Stimulated activated CD4-positive, alpha-beta T cell treated with anti-CD3 and anti-CD28 coated beads, Interleukin-2, amount 100 ng/mL, for 24 hours (primary cell): ENCODE measurements at places on chromosomes 7 and 10.

DNA sequence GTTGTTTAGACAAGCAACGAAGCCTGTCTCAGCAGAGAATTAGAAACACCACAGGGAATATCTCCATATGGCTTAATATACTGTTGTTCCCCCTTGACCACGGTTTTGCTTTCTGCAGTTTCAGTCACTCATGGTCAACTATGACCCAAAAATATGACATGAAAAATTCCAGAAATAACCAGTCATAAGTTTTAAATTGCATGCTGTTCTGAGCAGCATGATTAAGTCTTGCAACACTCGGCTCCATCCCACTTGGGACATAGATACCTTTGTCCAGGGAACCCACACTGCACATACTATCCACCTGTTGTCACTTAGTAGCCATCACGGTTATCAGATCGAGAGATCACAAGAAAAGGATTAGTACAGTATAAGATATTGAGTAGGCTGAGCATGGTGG lies 60.7 kb upstream of the FOXK1 start:
- no peak for DNase-seq

GRCh38 chr7:42453931-42454361 lies 216.9 kb upstream of the GLI3 start:
- DNase-seq, result no peak

- DNase-seq, result no peak
Observed at GRCh38 chr10:35251373-35252100, 84.8 kb upstream of the CCNY start.

GRCh38 chr7:102434039-102434486 lies 688 bp downstream of the ORAI2 start:
- peak; percentile 37 for DNase-seq

GRCh38 chr10:80191589-80192270 lies 13.6 kb downstream of the ANXA11 start:
- no peak for DNase-seq

GRCh38 chr10:78529262-78529661 lies 495.6 kb downstream of the RPS24 start:
- DNase-seq, result no peak

DNA sequence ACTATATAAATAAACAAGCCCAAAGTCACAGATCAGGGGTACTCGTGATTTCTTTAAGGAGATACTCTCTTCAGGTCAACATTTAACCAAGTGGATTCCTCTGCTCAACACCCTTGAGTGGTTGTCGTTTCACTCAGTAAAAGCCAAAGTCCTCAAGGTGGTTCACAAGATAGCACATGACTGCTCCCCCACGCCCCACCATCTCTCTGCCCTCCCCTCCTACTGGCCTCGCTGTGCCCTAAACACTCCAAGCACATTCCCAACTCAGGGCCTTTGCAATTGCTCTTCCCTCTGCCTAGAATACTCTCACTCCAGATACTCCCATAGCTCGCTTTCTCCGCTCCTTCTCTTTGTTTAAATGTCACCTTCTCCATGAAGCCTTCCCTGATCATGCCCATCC lies 72.1 kb upstream of the FHIP2A start:
- no peak for DNase-seq

DNA sequence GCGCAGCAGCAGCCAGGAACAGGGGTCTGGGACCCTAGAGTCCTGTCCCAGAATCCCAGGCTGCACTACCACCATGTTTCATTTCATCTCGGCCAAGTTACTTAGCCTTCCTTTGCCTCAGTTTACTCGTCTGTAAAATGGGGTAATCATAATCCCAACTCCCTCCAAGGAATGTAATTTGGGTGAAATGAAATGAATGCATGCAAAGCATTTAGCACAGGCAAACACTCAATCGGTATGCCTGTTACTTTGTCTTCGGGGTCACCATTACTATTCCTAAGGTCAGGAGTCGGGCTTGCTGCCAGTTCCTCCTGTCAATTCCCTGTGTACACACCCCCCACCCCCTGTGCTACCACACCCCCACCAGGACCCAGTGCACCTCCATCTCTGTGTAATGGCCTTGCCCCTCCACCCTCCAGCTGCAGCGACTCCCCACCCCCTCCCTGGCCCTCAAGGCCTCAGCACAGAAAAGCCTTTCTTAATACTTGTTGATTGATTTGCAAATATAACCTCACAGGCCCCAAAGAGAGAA lies 1.7 kb downstream of the TNS3 start:
- DNase-seq, result no peak

GRCh38 chr7:64541438-64542359 lies 21.2 kb downstream of the ZNF680 start:
- no peak for DNase-seq

DNA sequence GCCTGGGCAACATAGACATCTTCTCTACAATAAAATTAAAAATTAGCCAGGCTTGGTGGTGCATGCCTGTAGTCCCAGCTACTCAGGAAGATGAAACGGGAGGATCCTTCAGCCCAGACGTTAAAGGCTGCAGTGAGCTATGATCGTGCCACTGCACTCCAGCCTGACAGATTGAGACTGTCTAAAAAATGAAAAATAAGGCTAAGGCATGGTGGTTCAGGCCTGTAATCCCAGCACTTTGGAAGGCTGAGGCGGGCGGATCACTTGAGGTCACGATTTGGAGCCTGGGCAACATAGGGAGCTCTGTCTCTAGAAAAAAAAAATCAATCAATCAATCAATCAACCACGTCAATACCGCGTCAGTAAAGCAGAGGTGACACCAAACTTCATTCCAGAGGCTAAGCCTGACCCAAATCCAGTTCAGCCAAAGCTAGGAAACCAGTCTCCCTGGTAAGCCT lies 31.1 kb downstream of the MRPS24 start:
- DNase-seq, result no peak

DNA sequence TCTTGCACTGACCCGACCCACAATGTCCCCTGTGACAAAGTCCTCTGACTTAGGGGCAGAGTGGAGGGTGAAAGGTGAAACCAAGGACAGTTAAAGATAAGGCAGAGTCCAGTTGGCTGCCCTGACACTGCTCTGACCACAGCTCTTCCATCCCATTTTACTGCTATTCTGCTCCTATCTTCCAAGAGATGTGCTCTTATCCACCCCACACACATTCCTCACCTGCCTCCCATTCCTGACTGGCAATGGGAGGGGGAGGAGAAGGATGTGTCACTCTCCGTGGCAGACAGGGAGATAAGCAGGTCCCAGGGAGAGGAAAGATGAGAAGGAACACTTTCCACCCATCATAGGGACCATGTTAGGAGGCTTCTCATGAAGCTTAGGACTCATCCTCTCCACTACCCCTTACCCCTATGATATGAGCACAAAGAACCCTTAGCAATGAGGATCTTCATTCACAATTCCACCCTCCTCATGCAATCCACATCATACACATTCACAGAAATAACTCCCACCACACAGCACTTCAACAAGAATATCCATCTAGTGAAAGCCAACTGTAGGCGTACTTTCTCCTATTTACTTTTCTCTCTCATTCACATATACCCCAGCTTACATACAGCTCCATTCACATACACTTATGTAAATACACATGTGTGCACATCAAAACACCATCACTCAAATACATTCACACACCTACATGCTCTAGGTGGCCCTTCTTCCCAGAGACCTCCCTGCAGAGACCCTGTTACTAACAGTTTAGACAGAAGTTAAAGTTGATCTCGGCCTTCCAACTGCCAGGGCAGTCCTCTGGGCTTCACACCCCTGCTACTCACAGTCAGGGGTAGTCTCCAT lies 6.6 kb downstream of the SYNPO2L start:
- DNase-seq, result no peak

GRCh38 chr10:127872871-127873600 lies 19.7 kb downstream of the CLRN3 start:
- DNase-seq, result peak; percentile 3
